ENCODE measurements at places on chromosomes 2 and 18. TPM values are rescaled to one million over a fixed set of nuclear protein-coding genes. Genes with fewer than 3 reads are reported as not detected.

GRCh38 chr2:36356990-36357846 is 1.6 kb downstream of the CRIM1 start:
- H3K27ac ChIP-seq, result peak overlapping the region; percentile 70
- H3K27me3 ChIP-seq, result peaks cover 70% of the 10 kb centered on the region

- peaks cover 46% of the 10 kb centered on the region for H3K4me1 ChIP-seq
- no peak for DNase-seq
- peak within 1 kb of the TSS; percentile 99 for H3K4me3 ChIP-seq
Observed at GRCh38 chr18:48950536-48951447, at the start of gene SMAD7. Gene SMAD7 (minus strand): TSS chr18:48950965. CDS start chr18:48950424, 541 bp downstream.

HOXD9 gene
- total RNA-seq, result not detected

C1D gene
- 28.3 TPM for total RNA-seq

All from activated T-helper 1 cell treated with anti-CD3 and anti-CD28 coated beads, Interleukin-12 subunit alpha, Interleukin-12 subunit beta, Interleukin-2, Interleukin-4 antibody, amounts not matched to agents 30 ng/mL and 10 ng/mL and 1 ng/mL, durations not matched to agents 14 hours and 24 hours and 36 hours (primary cell).